Bronchial smooth muscle cell (primary cell): ENCODE measurements at places on chromosomes 11 and 22. TPM values are rescaled to one million over a fixed set of nuclear protein-coding genes. Genes with fewer than 3 reads are reported as not detected.

The MUC5B gene
- not detected in 2 replicates for total RNA-seq

The ARHGAP42 gene
- total RNA-seq: 1.6 and 3.9 TPM in 2 replicates

The ASPHD2 gene
- 0.79 and 1.2 TPM in 2 replicates for total RNA-seq

The TUT1 gene
- total RNA-seq: 5.6 and 5.8 TPM in 2 replicates

The NTM gene
- 3.1 and 8.2 TPM in 2 replicates for total RNA-seq

The TMPRSS5 gene
- 0.16 TPM in 1 of 2 replicates, not detected in the other for total RNA-seq

The SCGB1D1 gene
- total RNA-seq: not detected in 2 replicates

The TPBGL gene
- total RNA-seq: not detected in 2 replicates
